ENCODE measurements at places on chromosomes 11 and 22.

DNA sequence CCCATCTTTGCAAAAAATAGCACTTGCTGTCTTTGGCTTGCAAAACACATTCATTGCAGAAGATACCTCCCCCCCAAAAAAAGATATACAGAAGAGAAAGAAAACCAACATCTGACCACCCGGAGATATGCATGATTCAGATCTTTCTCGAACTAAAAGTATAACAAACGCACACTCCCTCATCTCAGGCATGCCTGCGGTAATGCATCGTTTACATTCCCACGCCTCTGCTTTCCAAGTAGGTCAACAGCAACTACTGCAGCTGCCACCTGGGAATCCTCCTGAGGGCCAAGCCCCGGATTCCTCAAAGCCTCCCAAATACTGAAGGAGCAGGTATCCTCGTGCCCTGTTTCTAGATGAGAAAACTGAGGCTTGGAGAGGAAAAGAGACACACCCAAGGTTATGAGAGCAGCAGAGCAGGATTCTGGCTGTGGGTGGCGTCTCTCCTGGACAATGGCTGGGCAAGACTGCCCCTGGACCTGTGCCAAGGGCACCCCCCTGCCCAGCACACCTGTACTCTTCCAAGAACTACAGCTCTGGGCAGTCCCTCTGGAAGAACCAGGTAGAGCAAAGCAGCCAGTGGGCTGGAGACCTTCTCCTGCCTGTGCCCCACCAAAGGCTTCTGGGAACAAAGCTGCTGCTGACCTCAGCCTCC is 38.1 kb downstream of the NUP50 start:
- peak; percentile 80 for DNase-seq

- DNase-seq, result peak; percentile 67
These were observed 10.4 kb upstream of the SREBF2 start for GRCh38 chr22:41822317-41823057.

DNA sequence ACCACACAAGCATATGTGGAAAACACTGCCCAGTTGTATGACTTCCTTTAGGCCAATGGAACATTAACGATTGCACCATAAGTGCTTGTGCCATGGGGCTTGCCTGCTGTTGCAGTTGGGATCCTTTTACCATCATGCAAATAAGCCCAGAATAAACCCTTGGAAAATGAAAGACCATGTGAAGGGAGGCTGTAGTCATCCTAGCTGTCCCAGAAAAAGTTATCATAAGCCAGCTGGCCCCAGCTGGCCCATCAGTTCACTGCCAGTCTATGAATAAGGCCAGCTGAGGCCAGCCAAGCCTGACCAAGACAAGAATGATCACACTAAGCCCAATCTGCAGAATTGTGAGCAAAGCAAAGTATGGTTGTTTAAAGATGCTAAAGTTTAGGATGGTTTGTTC is 253.9 kb upstream of the ARHGAP20 start:
- no peak for DNase-seq

DNA sequence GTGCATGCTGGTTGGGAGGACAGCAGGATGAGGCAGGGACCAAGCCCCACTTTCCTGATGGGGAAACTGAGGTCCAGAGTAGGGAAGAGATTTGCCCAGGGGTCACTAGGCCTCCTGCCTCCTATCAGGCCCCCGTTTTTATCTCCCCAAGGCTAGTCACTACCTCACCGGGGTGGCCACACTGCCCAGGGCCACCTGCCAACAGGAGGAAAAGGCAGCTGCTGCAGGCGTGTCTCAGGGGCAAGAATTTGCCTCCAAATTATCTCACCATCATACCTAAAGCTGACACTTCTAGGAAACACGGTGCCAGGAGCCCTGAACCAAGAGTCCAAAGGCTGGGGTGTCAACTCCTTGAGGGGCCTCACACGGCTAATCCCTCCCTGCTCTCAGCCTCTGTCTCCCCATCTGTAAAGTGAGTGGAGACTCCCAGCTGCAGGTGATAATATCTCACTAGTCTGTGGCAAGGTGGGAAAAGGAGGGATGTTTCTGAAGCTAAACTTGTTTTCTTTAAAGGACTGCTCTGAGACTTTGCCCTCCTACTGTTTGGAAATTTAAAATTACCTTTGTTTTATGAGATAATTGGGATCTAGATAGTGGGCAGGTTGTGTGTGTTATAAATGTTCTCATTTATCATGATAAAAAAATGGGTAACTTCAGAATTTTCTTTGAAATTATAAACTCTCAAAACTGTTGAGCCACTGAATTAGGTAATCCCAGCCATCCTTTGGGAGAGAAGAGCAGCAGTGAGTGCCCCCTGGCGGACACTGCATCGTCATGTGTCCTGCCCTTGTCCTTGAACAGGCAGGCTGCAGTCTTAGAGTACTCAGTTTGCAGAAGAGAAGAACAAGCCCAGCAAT is 60.0 kb downstream of the MYO7A start:
- DNase-seq, result peak; percentile 58

DNA sequence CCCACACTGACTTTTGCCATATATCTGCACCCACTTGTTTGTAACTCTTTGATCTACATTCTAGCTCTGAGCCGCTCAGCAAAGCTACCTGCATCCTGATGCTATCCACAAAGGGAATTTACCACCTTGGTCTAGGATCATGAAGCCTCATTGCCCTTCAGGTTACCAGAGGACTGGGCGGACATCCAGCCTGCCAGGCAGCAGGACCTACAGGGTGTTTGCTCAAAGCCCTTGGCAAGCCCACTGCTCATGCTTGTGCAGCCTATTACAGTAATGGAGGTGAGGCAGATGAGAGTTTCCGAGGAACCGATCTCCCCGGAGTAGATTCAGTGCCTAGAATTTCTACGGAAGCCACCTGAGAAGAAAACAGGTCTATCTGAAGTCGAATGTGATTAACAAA is 417.2 kb downstream of the OPCML start:
- no peak for DNase-seq

DNA sequence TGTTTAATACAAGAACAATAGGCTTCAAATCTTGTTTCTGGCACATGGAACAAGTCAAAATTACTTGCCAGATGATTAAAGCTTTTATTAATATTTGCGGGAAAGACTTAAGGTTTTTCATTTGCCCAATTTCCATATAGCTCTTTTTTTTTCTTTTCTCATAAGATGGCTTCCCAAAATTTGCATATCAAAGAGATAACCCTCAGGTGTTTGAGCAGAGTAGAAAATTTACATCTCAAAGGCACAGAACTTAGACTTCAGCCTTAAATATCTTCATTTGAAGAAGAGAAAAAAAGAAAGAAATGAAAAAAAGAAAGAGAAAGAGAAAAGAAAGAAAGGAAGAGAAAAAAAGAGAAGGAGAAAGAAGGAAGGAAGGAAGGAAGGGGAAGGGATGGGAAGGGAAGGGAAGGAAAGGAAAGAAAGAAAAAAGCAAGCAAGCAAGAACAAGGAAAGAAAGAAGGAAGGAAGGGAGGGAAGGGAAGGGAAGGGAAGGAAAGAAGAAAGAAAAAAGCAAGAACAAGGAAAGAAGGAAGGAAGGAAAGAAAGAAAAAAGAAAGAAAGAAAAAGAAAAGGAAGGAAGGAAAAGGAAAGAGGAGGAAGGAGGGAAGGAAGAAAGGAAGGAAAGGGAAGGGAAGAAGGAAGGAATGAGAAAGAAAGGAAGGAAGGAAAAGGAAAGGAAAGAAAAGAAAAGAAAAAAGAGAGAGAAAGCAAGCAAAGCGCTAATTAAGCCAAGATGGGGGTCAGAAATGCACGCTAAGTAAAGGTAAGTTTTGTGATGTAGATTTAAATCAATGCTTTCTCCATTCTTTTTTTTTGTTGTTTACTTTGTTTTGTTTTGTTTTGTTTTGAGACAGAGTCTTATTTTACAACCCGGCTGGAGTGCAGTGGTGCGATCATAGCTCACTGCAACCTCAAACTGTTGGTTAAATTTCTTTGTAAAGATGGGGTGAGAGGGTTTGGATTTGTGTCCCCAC is 20.2 kb upstream of the IFITM3 start:
- DNase-seq, result no peak

DNA sequence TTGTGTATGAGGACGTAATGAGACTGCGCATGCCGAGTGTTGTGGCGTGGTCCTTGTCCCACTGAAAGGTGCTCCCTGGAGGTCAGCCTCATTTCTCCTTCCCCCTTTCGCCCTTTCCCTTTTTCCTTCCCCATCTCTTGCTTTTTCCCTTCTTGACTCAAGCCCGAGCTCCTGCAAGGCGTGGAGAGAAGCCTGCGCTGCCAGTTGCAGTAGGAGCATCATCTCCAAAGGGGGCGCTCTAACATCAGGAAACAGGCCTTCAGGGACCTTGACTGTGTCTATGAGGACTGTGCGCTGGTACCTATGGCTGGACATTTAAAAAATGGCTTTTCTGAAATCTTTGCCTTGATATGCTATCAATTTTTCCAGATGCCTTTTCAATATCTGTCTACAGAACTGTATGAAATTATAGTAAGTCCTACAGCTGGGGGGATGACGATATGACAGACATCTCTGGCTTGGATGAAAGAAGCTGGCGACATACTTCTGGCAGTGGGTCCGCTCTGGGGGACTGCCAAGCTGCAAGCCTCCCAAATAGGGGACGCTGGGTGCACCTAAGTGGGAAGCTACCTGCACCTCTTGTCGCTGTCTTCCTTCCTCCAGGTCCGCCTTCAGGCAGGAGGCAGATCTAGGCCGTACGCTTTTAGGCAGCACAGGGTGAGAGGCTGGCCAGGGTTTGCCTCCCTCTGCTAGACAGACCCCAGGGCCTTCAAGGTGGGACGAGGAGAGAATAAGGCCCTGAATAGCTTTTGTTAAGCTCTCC is 96.5 kb downstream of the NXPE2 start:
- DNase-seq, result peak; percentile 60

DNA sequence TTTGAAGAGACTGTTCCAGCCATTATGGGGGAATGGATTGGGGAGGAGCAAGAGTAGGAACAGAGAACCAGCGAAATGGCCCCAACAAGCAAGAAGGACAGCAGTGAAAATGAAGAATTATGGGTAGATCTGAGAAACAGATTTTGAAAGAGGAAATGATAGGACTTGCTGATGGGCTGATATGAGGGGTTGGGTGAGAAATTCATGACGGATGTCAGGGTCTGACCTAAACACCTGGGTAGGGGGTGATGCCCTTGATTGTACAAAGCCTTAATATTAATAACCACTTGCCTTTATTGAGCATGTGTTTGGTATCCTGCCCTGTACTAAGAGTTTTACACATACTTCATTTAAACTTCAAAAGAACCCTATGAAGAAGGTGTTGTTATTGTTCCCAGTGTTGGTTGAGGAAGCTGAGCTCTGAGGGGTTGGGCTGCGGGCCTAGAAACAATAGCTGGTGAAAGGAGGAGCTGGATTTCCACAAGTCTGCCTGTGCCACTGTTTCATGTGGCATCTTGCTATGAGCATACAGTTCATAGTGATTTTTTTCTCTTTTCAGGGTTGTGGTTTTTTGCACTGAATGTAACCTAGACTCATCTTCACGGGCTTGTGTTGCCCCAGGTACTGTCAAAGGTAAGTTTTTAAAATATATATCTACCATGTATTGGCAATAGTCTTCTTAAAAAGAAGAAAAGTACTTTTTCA is 61.1 kb upstream of the TNRC6B start:
- no peak for DNase-seq

DNA sequence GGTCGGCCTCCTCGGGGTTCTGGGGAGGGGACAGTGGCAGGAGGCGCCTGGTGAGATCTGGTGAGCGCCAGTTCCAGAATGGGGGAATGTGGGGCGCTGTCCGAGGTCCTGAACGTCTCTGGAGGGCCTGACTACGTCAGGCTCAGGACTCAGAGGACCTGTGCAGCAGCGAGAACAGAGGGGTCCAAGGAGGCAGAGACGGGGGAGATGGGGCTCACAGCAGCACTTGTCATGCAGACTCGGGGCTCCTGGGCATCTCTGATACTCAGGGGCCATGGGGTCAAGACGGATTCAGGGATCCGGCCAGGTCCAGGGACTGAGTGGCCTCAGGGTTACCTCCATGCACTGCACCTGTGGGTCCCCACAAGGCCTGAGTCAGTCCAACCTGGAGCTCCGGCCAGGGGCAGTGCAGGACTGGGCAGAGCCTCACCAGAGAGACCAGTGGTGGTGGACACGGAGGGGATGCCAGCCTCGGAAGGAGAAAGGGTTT is 92.2 kb downstream of the BRD1 start:
- no peak for DNase-seq

DNA sequence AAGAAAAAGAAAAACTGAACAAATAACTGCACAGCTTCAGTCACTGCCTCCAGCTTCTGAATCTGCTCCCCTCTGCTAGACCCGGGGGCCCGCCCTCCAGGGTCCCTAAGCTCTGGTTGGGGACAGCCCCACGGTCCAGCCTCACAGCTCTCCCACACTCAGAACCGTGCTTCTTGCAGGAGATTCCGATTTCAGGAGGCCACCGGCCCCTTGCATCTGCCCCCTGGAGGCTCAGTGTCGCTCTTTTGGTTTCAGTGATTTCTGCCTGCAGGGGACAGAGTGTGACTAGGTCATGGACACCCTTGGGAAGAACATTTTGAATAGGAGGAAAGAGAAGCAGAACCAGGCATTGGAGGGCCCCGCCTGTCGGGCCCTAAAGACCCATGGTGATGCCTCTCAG is 23.1 kb upstream of the RPS3 start:
- no peak for DNase-seq

Measured in fibroblast of skin of abdomen (primary cell).